ENCODE measurements at places on chromosomes 1 and 21. TPM values are rescaled to one million over a fixed set of nuclear protein-coding genes. Genes with fewer than 3 reads are reported as not detected.
A peak's percentile ranks its signal among the peaks of the same experiment; 100 is the strongest.

- no peaks in the 10 kb centered on the region for H3K4me1 ChIP-seq
- DNase-seq: no peak
- no peaks in the 10 kb centered on the region for H3K36me3 ChIP-seq
- H3K4me3 ChIP-seq: no peak overlapping the region
- no peak overlapping the region for H3K27ac ChIP-seq
- no peaks in the 10 kb centered on the region for H3K27me3 ChIP-seq
Observed at GRCh38 chr1:20837554-20838192, 50.6 kb upstream of the HP1BP3 start.

DHX9 gene
- 224 TPM for total RNA-seq

TSSK3 gene
- total RNA-seq: 5.1 TPM

- no peaks in the 10 kb centered on the region for H3K36me3 ChIP-seq
- no peak for DNase-seq
- no peak overlapping the region for H3K4me3 ChIP-seq
Observed at GRCh38 chr1:159121526-159121925, 45.0 kb upstream of the AIM2 start.

VWA5B1 gene
- not detected for total RNA-seq

RNF186 gene
- total RNA-seq: not detected

DNA sequence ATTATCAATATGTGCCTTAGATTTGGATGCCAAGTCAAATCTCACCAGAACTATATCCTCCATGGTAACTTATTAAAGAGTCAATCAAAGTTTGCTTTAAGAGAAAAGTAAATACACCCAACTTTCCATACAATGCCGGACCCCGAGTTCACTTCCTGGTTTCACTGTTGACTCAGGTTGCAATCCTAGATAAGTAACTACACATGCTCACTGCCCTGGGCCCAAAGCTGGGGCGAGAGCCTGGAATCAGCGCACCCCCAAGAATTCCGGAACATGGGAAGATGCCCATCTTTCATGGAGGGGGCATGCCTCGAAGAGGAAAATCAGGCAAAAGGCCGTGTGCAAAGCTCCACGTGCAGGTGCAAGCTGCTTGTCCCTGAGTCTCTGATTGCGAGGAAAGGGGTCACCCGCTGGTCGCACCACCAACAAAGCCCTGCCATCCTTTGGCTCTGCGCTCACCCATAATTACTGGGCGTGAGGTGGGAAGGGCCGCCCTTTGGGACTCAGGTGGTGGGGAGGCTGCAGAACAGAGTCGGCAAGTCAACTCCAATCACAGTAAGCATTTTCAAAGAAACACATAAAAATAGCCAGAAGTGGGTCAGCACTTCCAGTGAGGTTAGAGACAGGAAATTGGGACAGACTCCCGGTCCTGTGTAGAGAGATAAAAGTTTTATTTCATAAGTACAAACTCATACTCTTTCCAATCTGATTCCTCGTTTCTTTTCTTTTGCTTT is 167.7 kb downstream of the TOMM20 start:
- peaks cover 55% of the 10 kb centered on the region for H3K36me3 ChIP-seq
- H3K4me1 ChIP-seq: peaks cover 94% of the 10 kb centered on the region
- H3K27ac ChIP-seq: peak overlapping the region; percentile 86
- peak; percentile 83 for DNase-seq

DNA sequence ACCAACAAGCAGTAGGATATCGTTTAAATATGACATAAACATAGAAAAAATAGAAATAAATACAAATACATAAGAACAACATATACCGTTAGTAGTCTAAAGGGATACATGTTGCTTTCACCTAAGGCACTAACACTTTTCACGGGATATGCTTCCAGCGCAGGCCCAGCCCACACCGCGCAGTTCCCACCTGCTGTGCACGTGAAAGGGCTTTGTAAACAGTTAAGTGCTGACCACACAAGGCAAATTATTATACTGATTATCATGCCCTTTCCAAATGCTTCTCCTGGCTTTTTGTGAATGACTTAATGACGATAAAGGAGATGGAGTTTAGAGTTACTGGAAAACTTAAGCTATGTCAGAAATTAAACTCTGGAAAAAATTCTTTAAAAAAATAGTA is 11.3 kb upstream of the IL22RA1 start:
- DNase-seq: no peak
- no peak overlapping the region for H3K27ac ChIP-seq
- peaks cover 15% of the 10 kb centered on the region for H3K36me3 ChIP-seq
- H3K27me3 ChIP-seq: no peaks in the 10 kb centered on the region
- H3K4me1 ChIP-seq: peaks cover 20% of the 10 kb centered on the region
- no peak overlapping the region for H3K4me3 ChIP-seq

DNA sequence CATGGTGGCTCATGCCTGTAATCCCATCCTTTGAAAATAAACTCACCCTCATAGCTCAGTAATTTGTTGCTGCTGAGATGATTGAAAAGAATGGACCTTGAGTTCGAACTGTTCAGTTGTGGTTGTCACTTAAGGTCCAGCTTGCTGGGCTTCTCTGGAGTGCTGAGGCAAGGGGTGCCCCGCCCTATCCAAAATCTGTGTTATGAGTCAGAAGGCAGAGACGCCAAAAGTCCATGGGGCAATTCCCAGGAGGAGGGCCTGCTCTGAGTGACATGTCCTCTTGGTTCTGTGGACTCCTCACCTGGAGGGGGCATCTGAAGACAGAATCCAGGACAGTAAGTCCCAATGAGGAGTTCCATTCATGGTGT is 64.8 kb downstream of the MYOM3 start:
- H3K27ac ChIP-seq: no peak overlapping the region
- peak; percentile 33 for DNase-seq
- peaks cover 4% of the 10 kb centered on the region for H3K36me3 ChIP-seq
- H3K4me3 ChIP-seq: no peak overlapping the region
- no peaks in the 10 kb centered on the region for H3K27me3 ChIP-seq

DNA sequence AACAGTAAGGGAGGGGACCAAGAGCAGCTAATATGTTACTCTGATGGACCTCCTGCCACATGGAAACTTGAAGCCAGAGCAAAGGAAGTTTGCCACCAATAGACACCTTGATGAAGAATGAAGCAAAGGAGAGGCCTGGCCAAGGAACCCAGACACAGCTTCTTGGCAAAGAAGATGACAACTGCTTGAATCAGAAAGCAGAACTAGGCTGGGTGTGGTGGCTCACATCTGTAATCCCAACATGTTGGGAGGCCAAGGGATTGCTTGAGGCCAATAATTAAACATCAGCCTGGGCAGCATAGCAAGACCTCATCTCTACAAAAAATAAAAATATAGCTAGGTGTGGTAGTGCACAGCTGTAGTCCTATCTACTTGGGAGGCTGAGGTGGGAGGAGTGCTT is 31.7 kb upstream of the CAPZB start:
- no peak overlapping the region for H3K4me3 ChIP-seq
- H3K27ac ChIP-seq: no peak overlapping the region
- H3K36me3 ChIP-seq: no peaks in the 10 kb centered on the region
- no peaks in the 10 kb centered on the region for H3K27me3 ChIP-seq
- DNase-seq: no peak
- H3K4me1 ChIP-seq: no peaks in the 10 kb centered on the region

DNA sequence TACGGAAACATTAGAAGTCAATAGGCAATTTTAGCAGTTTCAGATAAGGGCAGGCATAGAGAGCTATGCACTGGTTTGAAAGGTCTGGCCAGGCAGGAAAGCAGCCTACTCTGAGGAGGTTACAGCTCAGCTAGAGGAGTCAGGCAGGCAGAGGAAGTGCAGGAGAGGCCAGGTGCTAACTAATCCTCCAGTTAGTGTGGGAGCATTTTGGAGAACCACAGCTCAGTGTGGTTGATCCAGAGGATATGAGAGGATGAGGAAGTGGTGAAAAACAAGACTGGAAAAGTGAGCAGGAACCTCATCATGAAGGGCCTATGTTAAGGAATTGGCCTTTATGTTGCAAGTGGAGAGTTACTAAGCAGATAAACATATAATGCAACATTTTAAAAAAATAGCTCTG is 282.4 kb upstream of the SGIP1 start:
- H3K4me1 ChIP-seq: peaks cover 11% of the 10 kb centered on the region
- no peak overlapping the region for H3K27ac ChIP-seq
- no peaks in the 10 kb centered on the region for H3K27me3 ChIP-seq
- no peak for DNase-seq
- no peak overlapping the region for H3K4me3 ChIP-seq

All from Calu3 (cell line).